Activated CD4-positive, CD25-positive, alpha-beta regulatory T cell treated with anti-CD3 and anti-CD28 coated beads, Interleukin-2, amount 50 U/mL, for 16 hours (primary cell): ENCODE measurements at places on chromosomes 1 and 21.

GRCh38 chr1:206761159-206761768 is 9.3 kb upstream of the IL19 start:
- no peak for DNase-seq

GRCh38 chr1:108777839-108778238 is 31.4 kb downstream of the STXBP3 start:
- DNase-seq, result no peak

DNA sequence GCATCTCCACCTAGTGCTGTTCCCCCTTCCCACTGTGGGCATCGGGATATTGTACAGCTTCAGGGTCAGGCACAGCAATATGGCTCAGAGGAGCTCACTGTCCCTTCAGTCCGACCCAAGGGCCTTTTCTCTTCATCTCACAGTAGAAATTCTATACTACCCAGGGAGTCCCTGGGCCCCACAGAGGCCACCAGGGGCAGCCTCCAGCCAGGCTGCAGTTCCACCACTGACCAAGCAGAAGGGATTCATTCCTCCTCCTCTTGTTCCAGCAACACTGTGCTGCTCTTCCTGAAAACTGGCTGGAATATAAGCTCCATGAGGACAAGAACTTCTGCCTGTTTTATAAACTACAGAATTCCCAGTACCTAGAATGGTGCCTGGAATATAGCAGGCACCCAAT is 70.5 kb downstream of the CD34 start:
- DNase-seq, result no peak

GRCh38 chr21:43376478-43376882 is 50.5 kb downstream of the SIK1 start:
- DNase-seq, result no peak

DNA sequence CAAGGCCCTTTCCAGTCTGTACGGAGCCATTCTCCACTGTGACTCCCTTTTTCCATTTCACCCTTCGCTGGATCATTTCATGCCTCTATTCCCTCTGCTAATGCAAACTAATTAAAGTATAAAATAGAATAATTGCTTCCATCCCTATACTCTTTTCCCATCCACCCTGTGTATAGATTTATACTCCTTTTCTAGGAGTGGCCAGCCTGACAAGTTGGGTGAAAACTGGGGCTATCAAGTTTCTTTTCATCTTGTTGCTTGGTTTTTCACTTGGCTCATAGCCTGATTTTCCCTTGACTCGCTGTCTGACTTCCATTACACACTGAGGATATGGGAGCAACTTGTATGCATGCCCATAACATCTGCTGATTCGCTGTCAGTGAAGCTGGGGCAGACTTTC is 107.0 kb downstream of the PLXNA2 start:
- DNase-seq, result no peak

GRCh38 chr1:177959811-177960515 is 9.9 kb downstream of the SEC16B start:
- DNase-seq, result no peak

DNA sequence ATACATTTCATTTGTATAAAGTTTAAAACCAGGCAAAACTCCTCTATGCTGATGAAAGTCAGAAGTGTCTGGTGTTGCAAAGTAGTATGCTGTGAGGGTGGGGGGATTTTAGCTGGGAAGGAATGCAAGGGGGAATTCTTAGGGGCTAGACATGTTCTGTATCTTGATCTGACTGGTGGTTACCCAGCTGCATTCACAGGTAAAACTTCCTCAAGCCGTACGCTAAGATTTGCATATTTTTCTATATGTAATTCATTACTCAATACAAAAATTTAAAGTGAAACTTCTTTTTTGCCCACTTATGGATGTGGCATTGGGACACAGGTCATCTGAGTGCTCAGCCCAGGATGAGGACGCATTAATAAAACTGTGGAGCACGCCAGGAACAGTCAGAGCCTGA is 323.3 kb downstream of the PAPPA2 start:
- no peak for DNase-seq

- DNase-seq, result no peak
Observed at GRCh38 chr1:55560266-55560665, 345.1 kb upstream of the USP24 start.

DNA sequence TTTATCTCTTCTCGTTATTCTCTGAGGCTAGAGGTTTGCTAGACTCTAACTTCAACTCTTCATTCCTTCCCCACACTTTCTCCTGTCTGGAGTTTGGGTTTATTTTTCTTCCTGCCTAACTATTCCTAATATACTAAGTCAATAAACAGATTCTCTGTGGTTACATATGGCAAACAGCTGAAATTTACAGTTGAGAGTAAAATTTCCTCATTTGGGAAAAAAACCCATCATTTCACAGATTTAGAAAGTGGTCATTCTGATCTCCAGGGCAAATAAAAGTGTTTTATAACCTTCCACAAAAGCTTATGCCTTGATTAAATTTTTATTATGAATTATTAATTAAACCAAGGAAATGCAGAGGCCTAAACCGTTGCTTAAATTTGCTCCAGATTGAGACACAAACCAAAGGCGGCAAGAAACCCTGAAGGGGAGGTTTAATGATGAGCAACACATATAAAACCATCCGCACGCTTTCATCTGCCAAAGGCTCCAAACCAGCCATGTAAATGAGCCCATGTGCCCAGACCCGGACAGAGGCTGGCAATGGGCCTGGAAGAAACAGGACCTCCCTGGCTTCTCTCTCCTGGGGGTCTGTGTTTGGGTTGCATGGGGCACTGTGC is 201.7 kb upstream of the LMO4 start:
- DNase-seq, result no peak

- DNase-seq, result no peak
Observed at GRCh38 chr1:197933647-197934046, 16.5 kb downstream of the LHX9 start.

DNA sequence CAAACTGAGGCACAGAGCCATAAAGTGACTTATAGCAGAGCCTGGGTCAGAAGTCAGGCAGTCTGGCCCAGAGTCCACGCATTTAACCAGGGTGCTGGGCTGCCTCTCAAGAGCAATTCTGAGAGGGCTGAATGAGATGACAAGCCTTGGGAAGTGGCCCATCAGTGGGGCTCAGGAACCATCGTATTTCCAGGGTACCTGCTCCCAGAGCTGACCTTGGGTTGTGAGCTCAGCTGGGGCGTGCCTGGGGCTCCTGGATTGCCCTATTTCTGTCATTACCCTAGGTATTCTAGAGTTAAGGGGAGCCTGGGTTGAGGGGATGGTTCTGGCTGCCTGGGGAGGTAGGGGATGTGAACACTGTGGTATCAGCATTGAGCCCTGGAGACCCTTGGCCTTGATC is 49.4 kb downstream of the LGR6 start:
- no peak for DNase-seq

DNA sequence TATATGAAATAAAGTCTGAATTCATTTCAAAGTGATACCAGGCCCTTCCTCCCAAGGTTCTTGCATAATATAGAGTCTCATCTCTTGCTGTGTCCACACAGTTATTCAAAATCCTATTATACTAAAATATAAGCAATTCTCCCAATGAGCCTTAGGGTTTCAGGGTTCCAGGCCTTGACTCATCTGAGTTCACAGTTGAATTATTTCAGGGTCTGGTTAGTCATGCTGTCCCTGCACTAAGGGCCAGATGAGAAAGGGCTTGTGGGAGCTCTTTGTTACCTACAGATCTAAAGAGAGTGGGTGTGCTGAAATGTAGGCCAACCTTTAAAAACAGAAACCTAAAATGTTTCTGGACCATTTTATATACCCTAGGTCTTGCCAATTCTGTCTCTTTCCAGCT is 337.5 kb upstream of the LRRC7 start:
- no peak for DNase-seq

- DNase-seq, result no peak
Observed at GRCh38 chr1:184166485-184166884, 115.0 kb downstream of the TSEN15 start.

DNA sequence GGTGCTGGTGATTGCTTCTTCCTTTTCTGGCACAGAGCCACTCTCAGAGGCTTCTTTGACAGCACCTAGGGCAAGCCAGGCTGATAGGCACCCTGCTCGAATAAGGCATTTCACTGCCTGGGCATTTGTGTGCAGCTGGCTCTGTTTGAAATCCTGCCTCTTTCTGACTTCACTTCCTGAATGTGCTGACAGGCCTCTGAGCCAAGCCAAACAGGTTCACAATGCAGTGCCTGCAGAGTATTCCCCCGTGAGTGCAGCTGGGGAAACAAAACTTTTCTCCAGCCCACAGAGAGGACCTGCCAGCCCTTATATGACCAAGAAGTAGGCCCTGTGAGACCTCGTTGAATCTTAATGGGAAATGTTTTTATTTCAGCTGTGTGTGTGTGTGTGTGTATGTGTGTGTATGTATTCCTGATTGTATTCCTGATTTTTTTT is 10.4 kb downstream of the JUN start:
- no peak for DNase-seq

DNA sequence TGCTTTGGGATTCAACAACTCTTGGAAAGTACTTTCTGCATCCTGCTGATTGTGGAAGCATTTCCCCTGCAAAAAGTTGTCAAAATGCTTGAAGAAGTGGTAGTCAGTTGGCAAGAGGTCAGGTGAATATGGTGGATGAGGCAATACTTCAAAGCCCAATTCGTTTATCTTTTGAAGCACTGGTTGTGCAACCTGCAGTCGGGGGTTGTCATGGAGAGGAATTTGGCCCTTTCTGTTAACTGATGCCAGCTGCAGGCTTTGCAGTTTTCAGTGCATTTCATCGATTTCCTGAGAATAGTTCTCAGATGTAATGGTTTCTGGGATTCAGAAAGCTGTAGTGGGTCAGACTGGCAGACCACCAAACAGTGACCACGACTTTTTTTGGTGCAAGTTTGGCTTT is 47.6 kb upstream of the GJA5 start:
- no peak for DNase-seq

GRCh38 chr1:150282558-150282958 is 204 bp downstream of the CIART start:
- no peak for DNase-seq

DNA sequence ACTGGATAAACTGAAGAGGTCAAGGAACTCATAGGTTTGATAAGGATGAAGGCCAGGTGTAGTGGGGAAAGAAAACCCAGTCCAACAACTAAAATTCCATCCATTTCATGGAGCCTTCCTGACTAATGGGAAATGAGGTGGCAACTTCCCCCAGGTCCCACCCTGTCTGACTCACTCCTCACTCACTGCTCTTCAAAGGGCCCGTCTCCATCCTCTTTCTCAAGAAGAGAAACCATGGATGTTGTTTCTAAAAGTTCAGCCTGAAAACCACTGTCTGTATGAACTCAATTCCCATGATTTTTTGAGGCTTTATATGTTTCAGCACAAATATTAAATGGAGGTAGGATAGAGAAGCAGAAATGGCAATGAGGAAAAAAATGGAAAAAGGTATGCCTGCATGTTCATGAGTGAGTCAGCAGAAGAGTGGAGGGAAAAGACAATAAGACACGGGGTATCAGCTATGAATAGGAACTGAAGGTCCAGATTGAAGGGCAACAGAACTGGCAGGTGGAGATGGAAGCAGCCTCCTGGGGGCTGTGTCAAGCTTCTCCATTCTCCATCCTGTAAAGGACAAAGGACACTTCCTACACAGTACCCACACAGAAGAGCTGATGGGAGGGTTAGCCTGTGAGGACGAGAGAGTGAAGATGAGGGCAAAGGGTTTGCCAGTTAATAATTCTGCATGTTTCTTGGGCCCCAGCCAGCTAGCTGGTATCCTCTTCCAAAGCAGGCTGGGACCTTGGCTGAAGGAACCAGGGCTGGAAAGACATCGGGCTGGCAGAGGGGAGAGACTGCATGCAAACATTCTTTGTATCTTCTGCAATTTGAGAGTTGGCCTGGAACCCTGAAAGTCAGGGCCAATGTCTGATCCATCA is 5.5 kb upstream of the ELOVL1 start:
- no peak for DNase-seq

DNA sequence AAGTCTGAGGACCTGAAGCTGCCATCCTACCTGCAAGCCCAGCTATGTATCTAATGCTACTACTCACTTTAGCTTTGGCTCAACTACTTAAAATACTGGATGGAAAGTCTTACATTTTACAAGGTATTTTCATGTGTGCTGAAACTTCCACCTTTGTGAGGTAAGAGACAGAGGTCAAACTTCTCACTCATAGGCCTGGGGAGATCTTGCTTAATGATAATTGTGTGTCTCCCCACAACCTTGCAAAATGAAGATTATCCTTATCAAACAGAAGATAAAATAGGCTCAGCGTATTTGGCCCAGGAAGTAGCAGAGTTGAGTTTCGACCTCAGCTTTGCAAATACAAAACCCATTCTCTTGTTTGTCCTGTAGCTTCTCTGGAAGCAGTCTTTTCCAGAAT is 63.7 kb downstream of the CENPF start:
- DNase-seq, result no peak

GRCh38 chr1:234559152-234559901 is 50.7 kb downstream of the IRF2BP2 start:
- no peak for DNase-seq

- DNase-seq, result peak; percentile 44
Observed at GRCh38 chr1:18907021-18907916, 4.9 kb upstream of the ALDH4A1 start.

GRCh38 chr1:7232441-7233236 is 447.4 kb downstream of the CAMTA1 start:
- DNase-seq, result no peak

GRCh38 chr1:39195166-39196111 is 9.1 kb upstream of the MACF1 start:
- DNase-seq, result no peak
